ENCODE measurements at places on chromosomes 6 and 20.

DNA sequence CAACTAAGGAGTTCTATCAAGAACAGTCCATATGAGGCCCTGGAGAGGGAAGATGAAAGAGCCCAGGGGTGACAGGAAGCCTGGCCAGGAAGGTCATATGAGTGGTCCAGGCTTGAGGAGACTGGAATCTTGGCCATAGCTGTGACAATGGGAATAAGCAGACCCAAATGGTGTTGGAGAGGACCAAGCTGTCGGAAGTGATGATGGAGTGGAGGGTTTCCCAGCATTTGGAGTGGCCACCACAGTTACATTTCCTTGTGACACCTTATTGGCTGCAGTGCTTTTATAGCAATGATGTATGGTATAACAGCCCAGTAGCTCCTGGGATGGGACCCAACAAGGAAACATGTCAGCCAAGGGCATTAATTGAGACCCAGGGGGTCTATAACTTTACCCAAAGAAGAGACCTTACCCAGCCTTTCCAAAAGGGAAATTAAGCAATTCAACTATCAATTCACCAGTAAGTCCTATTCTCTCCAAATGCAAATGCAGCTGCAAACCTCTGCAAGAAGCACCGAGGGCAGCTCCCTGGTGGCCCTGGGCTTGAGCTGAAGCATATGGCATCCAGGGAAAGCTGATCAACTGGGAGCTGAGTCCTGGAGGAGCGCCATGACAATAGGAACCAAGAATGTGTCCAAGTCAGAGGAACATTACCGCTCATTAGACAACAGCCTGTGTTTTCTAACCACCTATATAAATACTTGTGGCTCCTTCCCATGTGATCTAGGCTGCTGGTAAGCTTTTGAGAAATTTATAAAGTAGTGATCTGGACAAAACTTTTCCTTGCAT lies 219.4 kb downstream of the SOD2 start:
- no peak for DNase-seq

DNA sequence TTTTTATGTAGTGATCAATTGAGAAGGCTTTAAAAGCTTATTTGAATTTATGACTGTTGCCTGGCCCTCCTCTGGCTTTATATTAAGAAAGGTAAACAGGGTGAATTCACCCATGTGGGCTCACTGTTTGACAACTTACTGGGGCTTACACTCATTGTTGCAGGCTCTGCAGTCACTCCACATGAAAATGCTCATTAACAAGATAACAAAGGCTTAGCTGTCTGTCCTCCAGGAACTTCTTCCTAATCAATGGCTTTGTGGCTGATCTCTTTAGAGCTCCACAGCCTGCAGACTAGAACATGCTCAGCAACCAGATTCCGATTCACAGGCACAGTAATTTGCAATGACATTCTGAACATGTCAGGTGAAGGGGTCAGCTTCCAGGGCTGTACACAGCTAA lies 323.2 kb upstream of the MAN1A1 start:
- no peak for DNase-seq

- DNase-seq: no peak
Measured at GRCh38 chr6:28296520-28297060, 15.2 kb downstream of the PGBD1 start.

DNA sequence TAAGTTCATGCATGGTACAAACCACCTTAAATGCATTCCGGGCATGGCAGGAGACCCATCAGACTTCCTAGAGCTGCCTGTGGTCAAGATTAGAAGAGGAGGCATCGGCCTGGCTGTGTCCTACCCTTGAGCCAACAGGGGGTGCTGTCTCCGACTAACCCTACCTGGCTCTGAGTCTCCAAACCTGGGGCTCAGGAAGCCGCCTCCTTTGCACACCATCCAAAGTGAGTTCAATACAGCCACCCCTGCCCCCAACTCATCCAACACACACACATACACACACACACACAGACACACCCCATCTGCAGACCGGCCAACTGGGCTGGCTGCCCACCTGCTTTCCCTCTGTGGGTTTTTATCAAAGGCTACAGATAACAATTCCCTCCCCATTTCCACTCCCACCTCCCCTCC lies 77.0 kb downstream of the JPH2 start:
- DNase-seq: no peak
